ENCODE measurements at places on chromosomes 6 and 20.

DNA sequence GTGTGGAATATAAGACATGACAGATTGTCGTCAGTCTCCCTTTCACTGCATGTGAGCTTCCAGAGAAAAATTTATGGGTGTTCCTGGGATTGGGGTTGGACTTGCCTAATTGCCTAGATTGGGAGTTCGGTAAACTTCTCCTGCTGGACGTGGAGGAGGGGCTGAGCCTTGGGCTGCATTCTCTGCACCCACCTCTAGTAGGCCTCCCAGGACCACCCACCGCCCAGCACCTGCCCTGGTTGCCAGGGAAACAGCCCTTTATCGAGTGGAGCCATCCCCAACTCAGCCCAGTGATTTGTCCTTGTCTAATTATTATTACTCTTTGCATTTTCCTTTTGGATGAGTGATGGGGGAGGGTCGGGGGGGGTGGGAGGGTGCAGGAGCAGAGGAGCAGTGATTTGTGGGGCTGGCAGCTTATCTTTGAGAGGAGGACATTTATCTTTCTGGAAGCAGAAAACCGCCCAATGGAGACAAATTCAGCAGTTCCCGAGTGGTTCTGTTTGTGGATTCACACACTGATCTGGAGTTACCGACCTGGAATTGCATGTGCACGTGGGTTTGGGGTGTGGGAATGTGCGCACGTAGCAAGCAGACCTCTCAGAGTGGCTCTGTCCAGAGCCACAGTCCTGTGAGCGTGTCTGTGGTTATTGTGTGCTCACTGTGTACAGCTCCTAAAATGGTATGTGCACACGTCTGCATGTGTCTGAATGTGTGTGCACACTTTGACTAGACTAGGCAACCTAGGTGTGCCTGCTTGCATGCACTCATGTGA is 104.5 kb downstream of the DHX35 start:
- no peak for DNase-seq

- DNase-seq = no peak
Observed at GRCh38 chr6:131861381-131861780, 53.6 kb downstream of the ENPP1 start.

DNA sequence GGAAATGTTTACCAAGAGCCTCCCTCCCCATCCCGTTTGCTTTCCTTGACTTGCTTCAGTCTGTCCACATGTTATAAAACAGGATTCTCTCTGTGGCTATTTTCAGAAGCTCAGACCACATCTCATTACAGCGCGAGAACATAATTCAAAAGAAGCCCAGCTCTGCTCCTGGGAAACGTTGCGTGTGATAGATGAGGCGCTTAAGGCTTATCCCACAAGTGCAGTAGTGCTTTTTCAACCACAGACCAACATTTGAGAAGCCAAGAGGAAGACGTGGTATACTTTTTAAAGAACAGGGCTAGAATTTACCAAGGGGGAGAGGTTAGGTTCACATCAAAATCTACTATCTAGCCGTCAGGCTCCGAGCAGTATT is 239.5 kb downstream of the SLC24A3 start:
- DNase-seq = no peak

GRCh38 chr20:22689266-22689665 is 104.9 kb upstream of the FOXA2 start:
- no peak for DNase-seq

- no peak for DNase-seq
Observed at GRCh38 chr20:3250091-3250504, 11.1 kb upstream of the SLC4A11 start.

GRCh38 chr6:122758927-122759334 is 20.6 kb upstream of the FABP7 start:
- no peak for DNase-seq

- no peak for DNase-seq
Observed at GRCh38 chr6:157713451-157714152, 109.4 kb upstream of the SNX9 start.

DNA sequence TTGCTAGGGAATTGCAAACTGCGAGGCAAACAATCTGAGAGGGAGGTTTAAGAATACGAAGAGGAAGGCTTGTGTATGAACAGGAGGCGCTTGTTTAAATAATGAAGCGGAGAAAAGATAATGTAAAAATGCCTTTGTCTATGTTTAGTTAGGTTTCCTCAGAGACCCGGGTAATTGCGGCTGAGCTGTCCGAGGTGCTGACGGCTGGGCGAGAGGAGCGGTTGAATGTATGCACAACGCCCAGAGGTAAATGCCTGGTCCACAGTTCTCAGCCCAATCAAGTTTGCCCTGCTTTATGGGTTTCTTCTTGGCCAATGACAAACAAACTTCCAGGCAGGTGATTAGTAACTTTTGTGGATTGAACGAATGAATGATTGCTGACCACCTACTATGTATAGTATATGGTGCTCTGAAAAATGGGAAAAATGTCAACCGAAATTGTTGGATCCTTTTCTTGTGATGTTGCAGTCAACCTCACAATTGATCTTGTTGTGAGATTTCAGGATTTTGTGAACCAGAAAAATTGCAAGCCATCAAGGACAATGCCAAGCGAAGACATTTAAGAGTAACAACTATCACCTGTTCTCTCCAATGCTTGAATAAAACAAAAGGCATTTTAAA is 38.3 kb upstream of the SLC32A1 start:
- no peak for DNase-seq
